ENCODE measurements at places on chromosomes 7 and 10. TPM values are rescaled to one million over a fixed set of nuclear protein-coding genes. Genes with fewer than 3 reads are reported as not detected.

CADPS2 gene
- total RNA-seq: 12.3 TPM

PWWP2B gene
- total RNA-seq: 15.5 TPM

SPDYE8 gene
- not detected for total RNA-seq

GRCh38 chr7:113045379-113045778 is 41.2 kb downstream of the GPR85 start:
- no peak overlapping the region for H3K4me3 ChIP-seq
- H3K27me3 ChIP-seq: no peaks in the 10 kb centered on the region
- H3K4me1 ChIP-seq: no peaks in the 10 kb centered on the region

DNA sequence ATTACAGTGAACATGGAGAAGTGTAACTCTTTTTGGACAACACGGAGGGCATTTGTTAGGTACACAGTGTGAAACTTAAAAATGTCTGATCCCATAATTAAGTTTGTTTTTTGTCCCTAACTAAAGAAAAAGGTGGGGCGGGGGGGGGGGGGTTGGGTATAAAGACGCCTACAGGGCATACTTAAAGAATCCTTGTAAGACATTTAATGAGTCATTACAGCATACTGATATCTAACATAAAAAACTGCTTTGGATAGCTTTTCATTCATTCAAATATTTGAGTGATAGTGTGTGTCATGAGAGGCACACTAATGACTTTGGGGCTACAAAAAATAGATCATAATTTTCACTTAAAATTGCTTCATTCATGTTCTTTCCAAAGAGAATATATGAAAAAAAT is 31.2 kb downstream of the ZNRF2 start:
- no peak for DNase-seq
- no peaks in the 10 kb centered on the region for H3K36me3 ChIP-seq
- H3K27me3 ChIP-seq: no peaks in the 10 kb centered on the region
- no peak overlapping the region for H3K27ac ChIP-seq
- H3K4me3 ChIP-seq: no peak overlapping the region

DNA sequence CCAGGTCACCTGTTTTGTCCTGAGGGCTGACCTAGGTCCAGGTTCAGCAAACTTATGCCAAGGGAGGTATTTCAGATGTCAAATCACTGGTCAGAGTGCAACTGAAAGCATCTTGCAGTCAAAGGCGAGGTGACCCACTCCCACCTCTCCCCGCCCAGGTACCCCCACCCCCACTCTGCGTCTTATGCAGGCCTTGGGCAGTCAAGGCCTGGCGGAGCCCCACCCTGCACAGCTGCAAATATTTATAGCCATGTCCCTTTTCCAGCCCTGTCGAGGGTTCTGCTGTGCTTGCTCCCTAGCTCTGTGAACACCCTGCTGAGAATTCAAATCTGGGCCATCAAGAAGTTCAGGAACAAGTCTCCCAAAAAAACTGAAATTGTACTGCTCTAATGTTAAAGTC is 40.6 kb upstream of the BMPR1A start:
- no peak overlapping the region for H3K4me3 ChIP-seq
- no peaks in the 10 kb centered on the region for H3K27me3 ChIP-seq
- H3K36me3 ChIP-seq: no peaks in the 10 kb centered on the region
- DNase-seq: no peak
- H3K4me1 ChIP-seq: no peaks in the 10 kb centered on the region
- H3K27ac ChIP-seq: no peak overlapping the region

- no peak overlapping the region for H3K27ac ChIP-seq
These were observed 80.1 kb downstream of the OSBPL3 start for GRCh38 chr7:24899905-24900304.

DNA sequence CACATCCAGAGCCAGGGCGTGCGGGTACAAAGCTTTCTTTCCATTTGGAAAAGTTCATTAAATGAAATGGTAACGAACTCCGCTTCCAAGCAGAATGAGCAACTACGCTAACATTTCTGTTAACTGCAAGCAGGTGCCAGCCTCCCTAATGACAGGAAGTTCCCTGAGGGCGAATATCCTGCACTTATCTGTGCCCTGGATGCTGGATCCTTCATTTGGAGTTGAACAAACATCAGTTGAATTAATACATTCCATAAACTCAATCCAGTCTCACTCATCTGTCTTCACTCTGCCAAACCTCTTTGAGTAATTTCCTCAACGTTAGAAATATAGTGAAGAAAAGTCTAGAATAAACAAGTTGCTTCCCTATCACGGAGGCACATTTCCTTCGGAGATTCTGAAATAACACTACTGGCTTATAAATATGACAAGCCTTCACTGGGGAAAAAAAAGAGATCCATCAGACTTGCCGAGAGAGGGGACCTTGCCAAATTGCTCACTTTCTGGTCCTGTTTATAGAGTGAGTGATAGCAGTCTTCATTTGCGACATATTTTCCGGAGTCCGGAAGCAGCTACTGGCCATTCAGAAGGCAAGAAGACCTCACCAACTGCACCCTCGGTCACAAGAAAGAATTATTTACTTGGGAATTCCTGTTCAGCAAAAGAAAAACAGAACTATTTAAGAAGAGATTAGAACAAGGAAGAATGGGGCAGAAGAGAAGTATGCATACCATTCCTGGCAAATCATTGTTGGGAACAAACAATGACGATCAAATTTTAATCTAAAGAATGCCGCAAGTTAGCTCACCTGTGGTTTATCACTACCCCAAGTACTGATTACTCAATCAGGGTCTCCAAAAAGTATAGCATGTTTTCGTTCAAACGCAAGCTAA is 196.4 kb downstream of the FAM107B start:
- no peaks in the 10 kb centered on the region for H3K27me3 ChIP-seq
- no peaks in the 10 kb centered on the region for H3K4me1 ChIP-seq
- H3K27ac ChIP-seq: peak overlapping the region; percentile 45
- H3K36me3 ChIP-seq: no peaks in the 10 kb centered on the region
- no peak for DNase-seq

DNA sequence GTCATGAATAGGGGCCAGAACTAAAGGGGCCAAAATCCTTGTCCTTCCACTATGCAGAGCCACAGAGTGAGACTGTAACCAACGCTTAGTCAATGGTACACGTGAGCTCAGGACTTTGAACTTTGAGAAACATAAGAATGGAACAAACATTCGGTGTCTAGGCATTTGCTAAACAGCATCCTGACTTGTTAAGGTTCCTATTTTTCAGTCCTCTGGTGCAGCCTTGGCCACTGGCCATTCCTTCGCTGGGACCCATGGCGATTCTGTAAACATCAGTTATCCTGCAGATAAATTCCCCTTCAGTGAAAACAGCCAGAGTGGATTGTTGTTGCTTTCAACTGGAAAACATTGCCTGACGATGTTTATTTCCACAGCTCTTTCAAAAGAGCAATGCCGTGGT is 266.8 kb downstream of the SORCS1 start:
- H3K27me3 ChIP-seq: no peaks in the 10 kb centered on the region
- DNase-seq: no peak
- H3K36me3 ChIP-seq: no peaks in the 10 kb centered on the region
- no peak overlapping the region for H3K27ac ChIP-seq
- no peaks in the 10 kb centered on the region for H3K4me1 ChIP-seq

Data from breast epithelium (tissue), 4 donors.